ENCODE measurements at places on chromosomes 6 and 20.

DNA sequence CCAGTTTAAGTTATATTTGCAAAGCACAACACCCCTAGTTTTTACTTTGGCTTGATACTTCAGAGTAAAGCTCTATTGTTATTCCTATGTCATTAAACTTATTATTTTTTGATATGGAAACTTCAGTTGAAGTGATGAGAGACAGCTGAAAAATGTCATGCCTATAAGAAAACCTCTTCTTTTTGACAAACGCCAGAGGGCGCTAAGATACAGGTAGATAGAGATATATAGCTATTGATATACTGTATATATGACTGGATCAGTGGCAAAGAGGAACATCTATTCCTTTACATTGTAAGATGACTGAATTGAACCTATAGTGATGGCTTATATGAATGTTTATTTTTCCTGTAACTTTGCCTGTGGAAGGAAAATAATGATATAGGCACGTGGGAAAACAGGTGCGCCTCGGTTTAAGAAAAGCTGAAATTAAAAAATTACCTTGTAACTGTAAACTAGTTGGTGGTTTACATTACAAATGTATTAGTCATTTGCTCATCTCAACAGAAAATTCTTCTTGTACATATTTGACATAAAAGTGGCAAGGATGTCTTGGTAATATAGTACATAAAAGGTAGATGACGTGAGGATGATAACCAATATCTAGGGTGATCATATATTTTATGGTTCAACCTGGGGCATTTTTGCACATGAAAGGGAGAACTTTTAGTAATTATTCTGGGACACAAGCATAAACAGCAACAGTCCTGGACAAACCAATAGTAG, 74.1 kb downstream of the LAMA4 start:
- peak; percentile 51 for DNase-seq

GRCh38 chr20:5658912-5659345, 91.3 kb upstream of the SHLD1 start:
- peak; percentile 9 for DNase-seq

DNA sequence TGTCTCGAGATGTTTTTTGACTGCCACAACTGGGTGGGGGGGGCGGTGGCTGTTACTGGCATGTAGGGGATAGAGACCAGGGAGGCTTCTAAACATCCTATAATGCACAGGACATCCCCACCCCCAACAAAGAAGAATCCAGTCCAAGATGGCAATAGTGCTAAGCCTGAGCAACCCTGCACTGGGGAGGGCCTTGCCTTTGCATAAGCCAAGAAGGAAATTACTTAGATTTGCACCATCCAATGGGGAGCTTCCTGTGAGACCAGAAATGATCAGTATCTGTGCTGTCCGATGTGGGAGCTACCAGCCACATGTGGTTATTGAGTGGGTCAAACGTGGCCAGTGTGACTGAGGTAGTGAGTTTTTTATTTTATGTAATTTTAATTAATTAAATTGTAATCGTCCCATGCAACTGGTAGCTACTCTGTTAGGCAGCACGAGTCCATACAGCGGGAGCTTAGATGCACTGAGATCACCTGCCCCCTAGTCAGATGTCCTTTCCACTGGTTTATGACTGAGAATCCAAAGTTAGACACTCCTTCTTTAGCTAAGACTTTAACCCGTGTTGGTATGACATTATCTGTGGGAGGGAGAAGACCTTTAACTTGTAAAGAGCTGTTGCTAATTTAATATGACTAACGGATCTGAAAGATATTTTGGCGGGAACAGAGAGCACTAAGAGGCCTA, 97.4 kb upstream of the NEDD9 start:
- no peak for DNase-seq

DNA sequence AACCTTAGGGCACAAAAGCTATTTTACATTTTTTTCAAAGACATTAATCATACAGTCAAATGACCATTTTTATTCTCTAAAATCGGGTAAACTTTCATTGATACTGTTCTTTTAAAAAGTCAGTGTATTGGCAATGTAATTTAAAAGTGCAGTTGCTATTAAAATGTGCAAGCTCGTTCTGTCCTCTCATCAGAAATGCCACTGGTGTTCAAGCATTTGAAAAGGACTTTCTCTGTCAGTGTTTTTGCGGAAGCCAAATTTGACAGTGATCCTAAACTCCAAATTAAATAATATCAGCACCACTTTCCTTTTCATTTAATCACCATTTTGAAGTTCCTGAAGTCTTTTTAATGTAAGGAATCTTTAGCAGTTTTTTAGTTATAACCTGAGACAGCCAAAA, 69.6 kb downstream of the AFG1L start:
- no peak for DNase-seq

DNA sequence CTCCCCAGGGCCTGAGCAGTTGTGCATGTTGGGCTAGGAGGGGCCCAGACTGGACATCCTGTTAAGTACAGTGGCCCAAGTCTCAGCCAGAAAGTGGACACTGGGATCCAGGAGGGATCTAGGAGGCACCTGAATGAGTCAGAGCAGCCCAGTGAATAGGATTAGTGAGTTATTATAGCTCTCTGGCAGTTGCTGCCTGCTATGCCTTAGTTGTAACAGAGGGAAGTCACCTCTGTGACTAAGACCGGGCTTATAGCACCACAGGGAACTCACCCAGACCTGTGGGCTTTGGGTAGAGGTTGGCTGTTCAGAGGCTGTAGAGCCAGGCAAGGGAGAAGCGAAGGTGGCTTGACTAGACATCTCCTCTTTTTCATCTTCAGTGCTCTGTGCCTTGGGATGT, 39.0 kb upstream of the AAR2 start:
- DNase-seq: no peak

DNA sequence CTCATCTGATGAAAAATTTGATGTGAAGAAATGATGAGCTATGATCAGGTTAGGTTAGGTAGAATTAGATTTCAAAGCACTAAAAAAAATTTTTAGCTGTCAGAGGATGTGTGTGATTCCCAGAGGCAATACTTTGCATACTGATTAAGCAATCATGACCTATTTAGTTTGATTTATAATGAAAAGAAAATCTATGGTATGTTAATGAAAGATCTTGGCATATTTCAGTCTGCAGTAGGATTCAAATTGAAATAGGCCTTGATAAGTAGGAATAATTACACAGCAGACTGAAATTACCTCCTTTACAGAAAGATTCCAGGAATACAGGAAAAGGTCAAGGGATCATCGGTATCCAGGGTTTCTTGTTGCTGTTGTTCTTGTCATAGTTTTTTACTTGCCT, 69.3 kb downstream of the HDDC2 start:
- DNase-seq: no peak

DNA sequence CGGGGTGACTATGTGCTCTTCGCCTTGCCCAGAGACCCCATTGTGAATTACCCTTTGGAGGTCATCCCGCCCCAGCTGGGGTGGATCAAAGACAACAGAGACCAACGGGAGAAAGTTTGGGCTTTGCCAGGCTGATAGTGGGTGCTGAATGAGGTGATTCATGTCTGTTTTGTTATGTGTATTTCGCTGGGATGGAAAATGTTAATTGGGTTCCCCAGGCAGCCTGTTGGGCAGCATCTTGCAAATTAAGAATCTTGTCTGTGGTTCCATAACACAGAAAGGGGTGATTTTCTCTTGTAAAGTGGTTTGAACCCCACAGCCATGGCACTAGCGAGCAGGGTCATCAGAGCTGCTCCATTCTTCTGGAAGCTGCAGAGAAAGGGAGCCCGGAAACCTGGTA, 63.1 kb upstream of the UNC93A start:
- DNase-seq: no peak

- no peak for DNase-seq
Measured at GRCh38 chr6:613981-614380, 42.9 kb downstream of the HUS1B start.

DNA sequence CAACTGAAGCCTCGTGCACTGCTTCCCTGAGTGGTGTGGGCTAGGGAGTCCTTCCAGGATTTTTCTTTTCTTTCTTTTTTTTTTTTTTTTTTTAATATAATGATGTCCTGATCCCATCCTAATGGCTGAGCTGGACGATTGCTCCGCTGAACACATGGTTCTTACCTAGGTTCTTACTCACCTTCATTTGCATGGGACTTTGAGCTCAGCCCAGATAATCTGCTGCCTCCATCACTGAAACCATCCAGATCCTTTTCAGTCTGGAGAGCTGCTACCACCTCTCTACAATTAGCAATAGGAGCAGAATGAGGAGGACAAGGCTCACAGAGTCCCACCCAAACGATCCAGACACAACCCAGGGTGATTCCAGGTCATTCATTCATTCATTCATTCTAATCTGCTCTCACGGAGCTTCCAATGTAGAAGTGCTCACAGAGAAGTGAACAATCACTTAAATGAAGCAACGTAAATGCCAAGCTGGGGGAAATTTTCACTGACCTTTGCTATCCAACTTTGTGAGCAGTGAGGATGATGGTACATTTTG, 246.3 kb upstream of the RREB1 start:
- no peak for DNase-seq

DNA sequence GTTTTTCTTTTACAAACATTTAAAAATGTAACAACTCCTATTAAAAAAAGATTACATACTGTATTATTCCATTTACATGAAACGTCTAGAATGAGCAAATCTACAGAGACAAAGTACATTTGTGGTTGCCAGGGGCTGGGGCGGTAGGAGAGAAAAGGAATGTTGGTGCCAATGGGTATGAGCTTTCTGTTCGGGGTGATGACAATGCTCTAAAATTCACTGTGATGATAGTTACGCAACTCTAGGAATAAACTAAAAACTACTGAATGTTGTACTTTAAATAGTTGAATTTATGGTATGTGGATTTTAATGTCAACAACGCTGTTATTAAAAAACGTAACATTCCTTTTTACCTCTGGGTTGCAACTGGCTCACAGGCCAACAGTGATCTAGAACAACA, 211.1 kb downstream of the GMDS start:
- no peak for DNase-seq

DNA sequence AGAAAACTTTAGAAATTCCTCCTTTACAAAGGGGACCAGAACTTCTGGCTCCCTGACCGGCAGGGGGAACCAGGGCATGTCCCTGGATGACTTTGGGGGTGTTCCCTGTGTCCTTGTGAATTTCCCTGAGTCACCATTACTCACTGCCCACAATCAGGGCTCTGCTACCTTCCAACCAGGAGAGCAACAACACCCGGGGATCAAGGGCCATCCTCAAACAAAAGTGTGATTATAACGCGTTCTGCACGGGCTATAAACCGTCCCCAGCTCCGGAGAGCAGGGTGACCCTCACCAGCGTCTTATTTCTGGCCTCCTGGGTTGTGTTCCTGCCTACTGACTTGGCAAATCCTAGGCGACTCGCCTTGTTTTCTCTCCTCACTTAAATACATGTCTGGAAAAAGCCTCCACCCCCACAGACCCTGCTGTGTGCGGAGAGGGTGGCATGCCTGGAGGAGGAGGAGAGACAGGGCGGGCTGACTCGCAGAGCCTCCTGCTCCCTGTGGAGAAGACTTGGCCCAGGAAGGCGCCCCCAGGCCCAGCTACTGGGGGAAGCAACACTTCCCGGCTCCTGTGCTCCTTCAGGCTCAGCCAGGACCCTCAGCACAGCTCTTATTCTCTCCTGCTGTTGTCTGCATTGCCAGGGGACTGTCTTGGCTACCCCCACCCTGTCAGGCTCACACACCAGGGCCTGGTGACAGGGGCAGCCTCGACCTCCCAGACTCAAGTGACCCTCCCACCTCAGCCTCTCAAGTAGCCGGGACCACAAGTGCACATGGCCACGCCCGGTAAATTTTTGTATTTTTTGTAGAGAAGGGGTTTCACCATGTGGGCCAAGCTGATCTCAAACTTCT, 54.1 kb downstream of the FGD2 start:
- peak; percentile 70 for DNase-seq

DNA sequence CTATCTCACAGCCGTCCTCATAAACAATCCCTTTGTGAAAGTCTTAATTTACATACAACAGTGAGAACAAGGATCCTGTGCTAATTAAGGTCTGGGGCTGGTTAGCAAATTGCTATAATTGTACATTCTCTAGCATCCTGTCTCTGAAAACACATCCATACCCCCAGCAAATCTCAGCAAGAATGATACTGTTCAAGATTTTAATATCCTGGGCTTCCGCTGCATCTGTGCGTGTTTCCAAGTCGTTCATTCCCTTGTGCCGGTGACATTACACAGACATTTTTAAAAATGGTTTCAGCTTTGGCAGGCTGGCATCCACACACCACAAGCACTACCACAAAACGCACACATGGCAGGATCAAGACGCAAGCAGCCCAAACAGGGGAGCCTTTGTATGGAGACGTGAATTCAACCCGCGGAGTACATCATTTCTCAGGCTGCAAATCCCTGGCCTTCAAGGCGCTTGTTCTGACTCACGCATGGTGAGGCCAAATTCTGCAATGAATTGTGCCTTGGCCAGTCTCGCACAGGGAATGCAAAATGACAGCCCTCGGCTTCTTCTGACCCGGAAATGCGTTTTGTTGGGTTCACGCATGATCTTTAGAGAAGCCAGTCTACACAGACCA, 20.3 kb downstream of the ZMYND8 start:
- DNase-seq: no peak

- no peak for DNase-seq
Measured at GRCh38 chr6:130778946-130779657, 48.1 kb upstream of the SMLR1 start.

DNA sequence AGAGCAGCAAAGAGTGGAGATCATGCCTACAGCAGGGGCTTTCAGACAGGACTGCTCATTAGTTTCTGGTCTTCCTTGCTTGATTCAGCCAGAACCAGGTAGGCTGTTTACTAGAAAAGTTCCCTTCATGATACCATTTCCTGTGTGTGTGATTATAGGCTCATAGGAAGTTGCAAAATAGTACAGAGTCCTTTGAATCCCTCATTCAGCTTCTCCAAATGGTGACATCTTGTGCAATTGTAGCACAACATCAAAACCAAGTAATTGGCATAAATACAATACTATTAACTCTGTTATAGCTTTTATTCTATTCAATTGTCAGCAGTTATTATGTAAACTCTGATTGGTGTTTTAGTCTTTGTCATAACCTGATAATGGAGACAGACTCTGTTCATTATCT, 347.3 kb upstream of the CDH4 start:
- DNase-seq: no peak

DNA sequence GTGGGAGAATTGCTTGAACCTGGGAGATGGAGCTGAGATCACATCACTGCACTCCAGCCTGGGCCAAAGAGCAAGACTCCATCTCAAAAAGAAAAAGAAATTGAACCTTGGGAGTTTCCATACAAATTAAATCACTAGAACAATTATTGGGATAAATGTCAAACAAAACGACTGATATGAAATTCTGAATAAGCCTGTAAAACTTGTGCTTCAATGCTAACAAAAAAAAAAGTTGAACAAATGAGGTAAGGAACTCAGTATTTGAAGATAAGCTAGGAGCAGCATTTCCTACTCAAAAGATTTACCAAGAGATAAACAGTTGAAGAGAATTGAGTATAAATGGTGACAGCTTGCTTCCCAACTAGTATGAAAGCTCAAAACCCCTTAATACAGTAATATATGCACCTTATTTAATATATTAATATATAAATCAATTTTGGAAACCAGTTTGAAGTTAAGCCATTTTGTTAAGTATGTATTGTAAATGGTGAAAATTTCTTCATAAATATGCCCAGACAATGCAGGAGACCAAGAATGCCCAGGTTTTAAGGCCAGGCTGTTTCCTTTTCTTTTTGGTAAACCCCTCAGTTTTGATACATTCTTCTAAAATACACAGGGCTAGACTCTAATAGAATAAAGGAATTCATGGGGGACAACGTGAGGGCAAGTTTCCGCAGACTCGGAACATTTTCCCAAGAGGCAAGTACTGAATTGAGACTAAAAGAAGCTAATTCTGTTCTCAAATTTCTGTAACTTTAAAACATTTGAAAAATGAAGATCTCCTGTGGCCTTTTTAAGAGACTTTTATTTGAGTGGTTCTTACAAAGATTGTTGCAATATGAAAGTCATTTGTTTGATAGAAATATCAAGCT, 3.9 kb downstream of the ROMO1 start:
- no peak for DNase-seq

All from neuronal stem cell (in vitro differentiated cells).